ENCODE measurements at places on chromosomes 4 and X. TPM values are rescaled to one million over a fixed set of nuclear protein-coding genes. Genes with fewer than 3 reads are reported as not detected.

GRCh38 chrX:105150557-105150956 lies 69.9 kb downstream of the TEX13A start:
- no peaks in the 10 kb centered on the region for H3K4me1 ChIP-seq
- no peaks in the 10 kb centered on the region for H3K27me3 ChIP-seq
- H3K36me3 ChIP-seq: no peaks in the 10 kb centered on the region
- H3K4me3 ChIP-seq: no peak overlapping the region
- DNase-seq: no peak

DNA sequence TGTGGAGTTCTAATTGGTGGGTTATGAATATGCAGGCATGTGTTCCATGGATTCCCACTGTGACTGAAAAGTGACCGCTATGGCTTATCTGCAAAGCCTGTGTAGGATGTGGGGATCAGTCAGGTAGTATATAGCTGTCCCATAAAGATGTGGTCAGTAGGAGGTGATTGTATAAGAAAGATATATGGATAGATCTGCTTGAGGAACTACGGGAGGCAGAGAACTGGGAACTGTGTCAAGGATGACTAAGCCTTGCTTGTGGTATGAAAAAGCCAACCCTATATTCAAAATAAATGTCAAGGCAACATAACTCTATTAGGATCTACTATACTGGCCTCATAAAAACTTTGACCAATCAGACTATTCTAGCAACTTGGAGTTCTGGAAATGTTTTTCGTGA lies 185.2 kb downstream of the KLHL4 start:
- H3K36me3 ChIP-seq: no peaks in the 10 kb centered on the region
- DNase-seq: no peak
- no peaks in the 10 kb centered on the region for H3K4me1 ChIP-seq
- H3K4me3 ChIP-seq: no peak overlapping the region
- no peaks in the 10 kb centered on the region for H3K27me3 ChIP-seq

DNA sequence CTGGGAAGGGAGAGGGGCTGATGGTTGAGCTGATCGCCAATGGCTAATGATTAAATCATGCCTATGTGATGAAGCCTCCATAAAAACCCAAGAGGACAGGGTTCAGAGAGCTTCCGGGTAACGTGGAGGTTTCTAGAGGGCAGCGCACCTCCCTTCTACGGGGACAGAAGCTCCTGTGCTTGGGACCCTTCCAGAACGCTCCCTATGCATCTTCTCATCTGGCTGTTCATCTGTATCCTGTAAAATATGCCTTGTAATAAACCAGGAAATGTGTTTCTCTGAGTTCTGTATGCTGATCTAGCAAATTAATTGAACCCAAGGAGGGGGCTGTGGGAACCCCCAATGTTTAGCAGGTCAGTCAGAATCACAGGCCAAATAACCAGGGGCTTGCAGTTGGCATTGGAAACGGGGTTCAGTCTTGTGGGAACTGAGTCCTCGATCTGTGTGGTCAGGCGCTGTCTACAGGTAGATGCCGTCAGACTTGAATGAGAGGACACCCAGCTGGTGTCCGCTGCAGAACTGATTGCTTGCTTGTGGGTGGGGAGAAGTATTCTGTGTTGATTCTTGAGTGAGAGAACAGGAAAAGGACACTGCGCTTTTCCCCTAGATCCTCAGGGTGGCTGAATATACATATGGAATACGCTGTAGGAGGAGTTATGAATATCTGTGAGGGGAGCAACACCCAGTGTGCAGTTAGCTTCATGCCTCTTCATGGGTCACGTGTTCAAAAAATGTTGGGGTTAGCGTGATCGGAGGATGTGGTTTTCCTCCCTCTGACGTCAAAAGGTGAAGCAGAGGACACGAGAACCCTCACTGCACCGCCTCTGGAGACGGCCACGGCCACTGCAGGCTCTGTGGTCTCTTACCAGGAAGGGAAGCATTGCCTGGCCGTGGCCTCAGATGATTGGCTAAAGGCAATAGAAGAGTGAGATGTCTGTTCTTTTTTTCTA lies 29.2 kb downstream of the HTT-AS start:
- H3K4me3 ChIP-seq: no peak overlapping the region
- no peaks in the 10 kb centered on the region for H3K36me3 ChIP-seq
- no peaks in the 10 kb centered on the region for H3K27me3 ChIP-seq
- no peaks in the 10 kb centered on the region for H3K4me1 ChIP-seq

DNA sequence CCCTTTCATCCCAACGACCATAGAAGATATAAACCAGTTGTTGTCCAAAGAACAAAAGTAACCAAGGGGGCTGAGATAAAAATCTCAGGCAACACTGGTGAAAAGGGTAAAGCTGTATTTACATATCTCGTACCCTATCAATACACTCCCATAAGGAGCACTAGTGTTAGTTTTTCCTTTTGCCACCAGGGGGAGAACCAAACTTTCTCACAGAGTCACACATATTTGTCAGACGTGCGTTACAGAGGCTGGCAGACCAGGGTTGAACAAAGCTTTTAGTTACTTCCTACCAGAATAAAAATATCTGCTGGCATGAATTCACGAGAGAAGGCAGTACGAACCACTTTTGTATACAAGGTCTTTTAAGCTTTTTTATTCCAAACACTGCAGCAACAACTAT lies 88.3 kb downstream of the AMELX start:
- no peak overlapping the region for H3K4me3 ChIP-seq
- no peak overlapping the region for H3K27ac ChIP-seq
- no peaks in the 10 kb centered on the region for H3K4me1 ChIP-seq
- peak; percentile 24 for DNase-seq
- no peaks in the 10 kb centered on the region for H3K36me3 ChIP-seq
- H3K27me3 ChIP-seq: no peaks in the 10 kb centered on the region

DNA sequence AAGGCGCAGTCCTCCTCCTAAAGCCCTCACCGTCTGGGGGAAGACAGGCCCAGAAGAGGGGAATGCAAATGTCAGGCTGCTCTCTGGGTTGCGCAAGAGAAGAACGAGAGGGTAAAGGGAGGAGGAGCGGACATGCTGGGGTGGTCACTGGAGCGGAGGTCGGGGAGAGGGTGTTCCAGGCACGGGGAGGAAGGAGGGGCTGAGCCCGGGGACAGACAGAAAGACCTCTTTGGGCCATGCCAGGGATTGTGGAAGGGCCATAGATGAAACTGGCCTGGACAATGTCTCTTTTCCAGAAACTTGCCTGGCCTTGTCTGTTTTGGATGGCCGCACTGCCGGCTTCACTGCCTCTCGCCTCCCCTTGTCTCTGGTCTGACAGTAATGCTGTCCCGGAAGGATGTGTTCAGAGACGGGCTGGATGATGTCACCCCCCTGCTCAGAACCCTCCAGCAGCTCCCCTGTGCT lies 121.0 kb downstream of the SORCS2 start:
- no peaks in the 10 kb centered on the region for H3K4me1 ChIP-seq
- no peak overlapping the region for H3K27ac ChIP-seq
- H3K27me3 ChIP-seq: no peaks in the 10 kb centered on the region
- H3K36me3 ChIP-seq: no peaks in the 10 kb centered on the region

DNA sequence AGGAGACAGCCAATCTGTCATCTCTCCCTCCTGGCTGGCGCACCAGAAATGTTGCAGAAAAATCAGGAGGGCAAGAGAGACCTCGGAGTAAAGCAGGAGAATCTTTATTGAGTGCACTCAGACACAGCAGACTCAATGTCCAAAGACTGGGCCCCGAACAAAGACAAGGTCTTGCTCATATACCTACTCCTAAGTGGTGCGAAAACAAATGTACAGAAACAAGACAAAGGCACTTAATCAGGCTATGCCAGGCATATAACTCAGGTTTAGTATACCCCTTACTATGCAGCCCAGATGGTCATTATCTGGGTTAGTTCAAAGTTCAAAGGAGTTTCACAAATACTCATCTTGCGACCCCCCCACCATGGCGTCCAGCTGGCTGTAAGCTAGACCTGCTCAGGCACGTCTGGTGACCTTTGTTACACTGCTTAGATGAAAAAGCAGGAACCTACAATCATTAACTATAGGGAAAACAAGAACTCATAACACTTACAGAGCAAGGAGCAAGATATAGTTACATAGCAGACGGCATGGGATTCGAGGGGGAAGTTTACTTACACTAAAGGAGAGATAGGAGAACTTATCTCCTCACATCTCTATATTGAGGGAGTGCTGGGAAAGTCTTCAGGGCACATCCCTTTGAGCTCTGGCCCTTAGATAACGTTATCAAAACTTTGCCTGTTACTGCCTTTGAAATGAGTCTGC lies 27.5 kb downstream of the SULT1E1 start:
- H3K27me3 ChIP-seq: no peaks in the 10 kb centered on the region
- no peak overlapping the region for H3K4me3 ChIP-seq
- no peaks in the 10 kb centered on the region for H3K4me1 ChIP-seq
- no peaks in the 10 kb centered on the region for H3K36me3 ChIP-seq
- no peak for DNase-seq

DNA sequence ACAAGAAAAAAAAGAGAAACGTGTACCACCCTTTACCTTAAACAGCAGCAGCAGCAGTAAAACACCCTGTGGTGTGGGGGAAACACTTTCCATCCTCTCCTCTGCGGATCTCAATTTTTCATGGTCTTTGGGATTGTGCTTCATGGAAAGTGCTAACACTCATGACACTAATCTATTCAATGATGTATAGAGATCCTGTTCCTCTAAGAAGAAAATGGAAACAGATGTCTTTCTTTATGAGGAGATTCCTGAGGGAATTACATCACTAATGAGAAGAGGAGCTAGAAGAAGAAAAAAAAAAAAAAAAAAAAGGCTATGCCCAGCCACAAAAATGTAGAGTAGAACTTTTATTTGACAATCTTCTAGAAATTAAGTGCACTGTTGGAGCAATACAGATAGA lies 62.9 kb upstream of the NDST3 start:
- H3K4me1 ChIP-seq: no peaks in the 10 kb centered on the region
- no peak for DNase-seq
- H3K36me3 ChIP-seq: no peaks in the 10 kb centered on the region
- H3K4me3 ChIP-seq: no peak overlapping the region

DNA sequence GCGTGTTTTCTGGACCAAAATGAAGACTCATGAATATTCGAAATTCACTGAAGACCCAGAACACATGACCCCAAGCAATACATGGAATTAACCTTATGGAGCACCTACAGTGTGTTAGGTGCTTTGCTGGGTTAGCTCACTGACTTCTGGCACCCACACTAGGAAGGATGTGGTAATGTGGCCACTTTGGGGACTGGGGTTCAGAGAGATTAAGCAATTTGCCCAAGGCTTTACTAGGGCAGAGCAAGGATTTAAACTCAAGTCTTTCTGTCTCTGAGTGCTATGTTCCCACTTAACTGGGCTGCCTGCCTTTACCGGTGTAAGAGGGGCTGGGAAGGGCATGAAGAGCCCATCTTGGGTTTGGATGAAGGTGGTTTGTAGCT lies 162.0 kb upstream of the ATP6AP2 start:
- no peaks in the 10 kb centered on the region for H3K27me3 ChIP-seq
- no peak overlapping the region for H3K27ac ChIP-seq
- H3K4me3 ChIP-seq: no peak overlapping the region
- no peaks in the 10 kb centered on the region for H3K36me3 ChIP-seq

GRCh38 chr4:134126000-134126560 lies 75.5 kb downstream of the PABPC4L start:
- H3K27me3 ChIP-seq: no peaks in the 10 kb centered on the region
- no peaks in the 10 kb centered on the region for H3K36me3 ChIP-seq
- no peaks in the 10 kb centered on the region for H3K4me1 ChIP-seq
- H3K4me3 ChIP-seq: no peak overlapping the region
- no peak overlapping the region for H3K27ac ChIP-seq

DNA sequence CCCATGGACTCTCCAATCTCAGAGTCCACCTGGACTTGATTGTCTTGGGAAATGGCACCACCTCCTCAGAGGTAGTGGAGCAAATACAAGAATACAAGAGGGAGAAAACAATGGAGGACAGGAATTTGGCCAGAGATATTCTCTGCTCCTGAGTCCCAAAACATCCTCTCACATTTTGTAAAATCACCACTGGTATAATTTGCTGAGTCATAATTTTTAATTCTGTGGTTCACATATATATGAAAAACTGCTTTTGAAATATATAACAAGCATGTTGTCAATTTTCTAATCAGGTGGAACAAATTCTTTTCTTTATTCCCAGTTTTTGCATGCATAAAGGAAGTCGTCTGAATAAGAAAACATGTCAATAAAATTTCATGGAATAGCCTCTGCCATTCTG lies 356.1 kb downstream of the AFF2 start:
- no peaks in the 10 kb centered on the region for H3K36me3 ChIP-seq
- H3K27ac ChIP-seq: no peak overlapping the region
- DNase-seq: no peak
- no peak overlapping the region for H3K4me3 ChIP-seq
- H3K4me1 ChIP-seq: no peaks in the 10 kb centered on the region

DNA sequence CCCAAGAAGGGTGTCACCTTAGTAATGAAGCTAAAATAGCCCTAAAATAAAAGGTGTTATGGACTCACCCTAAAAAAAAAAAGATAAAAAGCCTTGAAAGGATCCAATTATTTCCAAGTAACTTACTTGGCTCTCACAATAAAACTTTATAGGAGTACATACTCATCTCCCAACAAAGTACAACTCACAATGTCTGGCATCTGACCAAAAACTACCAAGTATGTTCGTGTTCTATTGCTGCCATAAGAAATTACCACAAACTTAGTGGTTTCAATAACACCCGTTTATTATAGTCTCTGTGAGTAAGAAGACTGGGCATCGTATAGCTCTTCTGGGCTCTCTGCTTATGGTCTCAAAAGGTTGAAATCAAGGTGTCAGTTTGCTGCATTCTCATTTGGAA lies 51.0 kb downstream of the BEX1 start:
- no peaks in the 10 kb centered on the region for H3K4me1 ChIP-seq
- H3K27me3 ChIP-seq: no peaks in the 10 kb centered on the region
- no peak for DNase-seq
- no peaks in the 10 kb centered on the region for H3K36me3 ChIP-seq

Gene RAB40A
- not detected for total RNA-seq

Gene GAK
- 123 TPM for total RNA-seq

Gene LRRC66
- 0.12 TPM for total RNA-seq

Gene DDIT4L
- total RNA-seq: 7.0 TPM

Gene ATP11C
- 19.4 TPM for total RNA-seq

Gene GUCY1B1
- total RNA-seq: not detected

Gene FRMPD4
- not detected for total RNA-seq

Gene IL13RA2
- total RNA-seq: not detected

Gene PARM1
- total RNA-seq: 11.7 TPM

Gene TMSB15A
- 17.0 TPM for total RNA-seq

Measured in HCT116 (cell line).